Left cardiac atrium (tissue), 4 donors: ENCODE measurements at places on chromosomes 11 and 22.
A peak's percentile ranks its signal among the peaks of the same experiment; 100 is the strongest.

DNA sequence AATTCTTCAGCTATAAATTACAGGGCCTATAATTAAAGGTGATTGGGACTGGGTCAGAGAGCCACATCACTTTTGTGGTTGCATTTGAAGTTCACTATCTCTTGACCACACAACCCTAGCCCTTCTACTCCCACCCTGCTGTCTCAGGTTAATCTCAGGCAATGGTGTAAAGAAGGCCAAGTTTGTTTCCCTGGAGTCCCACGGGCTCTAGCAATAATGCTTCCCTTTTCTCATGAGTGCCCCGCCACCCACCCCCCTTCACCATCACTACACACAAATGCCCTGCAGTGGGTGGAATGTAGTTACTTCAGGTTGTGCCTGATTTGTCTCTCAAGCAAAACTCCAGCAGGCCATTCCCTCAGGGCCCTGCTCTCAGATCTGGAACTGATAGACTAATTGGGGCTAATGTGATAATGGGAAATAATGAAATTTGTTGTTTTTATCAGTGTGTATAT, 1.8 kb upstream of the EHF start:
- no peak for DNase-seq

DNA sequence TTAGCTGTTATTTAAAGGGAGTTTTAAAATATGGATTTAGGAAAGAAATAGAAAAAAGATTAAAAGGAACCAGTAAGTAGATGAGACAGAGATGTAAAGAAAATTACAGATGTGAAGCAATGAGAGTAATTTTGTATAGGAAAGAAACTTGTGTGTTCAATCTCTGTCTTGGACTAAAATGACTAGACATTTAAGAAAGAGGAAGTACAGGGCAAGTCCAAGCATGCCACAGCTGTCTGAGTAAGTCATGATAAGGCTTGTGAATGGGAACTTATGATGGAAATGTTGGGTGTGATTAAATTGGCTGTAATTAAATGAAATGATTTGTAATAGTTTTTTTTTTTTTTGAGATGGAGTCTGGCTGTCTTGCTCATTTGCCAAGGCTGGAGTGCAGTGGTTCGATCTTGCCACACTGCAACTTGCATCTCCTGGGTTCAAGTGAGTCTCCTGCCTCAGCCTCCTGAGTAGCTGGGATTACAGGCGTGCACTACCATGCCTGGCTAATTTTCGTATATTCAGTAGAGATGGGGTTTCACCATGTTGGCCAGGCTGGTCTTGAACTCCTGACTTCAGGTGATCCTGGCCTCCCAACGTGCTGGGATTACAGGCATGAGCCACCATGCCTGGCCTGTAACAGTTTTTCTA, 5.9 kb upstream of the ACY3 start:
- no peak for DNase-seq

DNA sequence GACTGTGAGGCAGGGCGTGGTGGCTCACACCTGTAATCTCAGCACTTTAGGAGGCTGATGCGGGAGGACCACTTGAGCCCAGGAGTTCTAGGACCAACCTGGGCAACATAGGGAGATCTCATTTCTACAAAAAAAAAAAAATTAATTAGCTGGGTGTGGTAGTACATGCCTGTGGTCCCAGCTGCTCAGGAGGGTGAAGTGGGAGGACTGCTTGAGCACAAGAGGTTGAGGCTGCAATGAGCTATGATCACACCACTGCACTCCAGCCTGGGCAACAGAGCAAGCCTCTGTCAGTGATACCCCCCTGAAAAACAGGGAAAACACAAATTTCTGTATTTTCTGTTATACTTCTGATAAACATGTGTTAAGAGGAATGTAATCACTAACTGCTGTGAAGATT, 57.8 kb upstream of the ARHGAP32 start:
- no peak for DNase-seq

DNA sequence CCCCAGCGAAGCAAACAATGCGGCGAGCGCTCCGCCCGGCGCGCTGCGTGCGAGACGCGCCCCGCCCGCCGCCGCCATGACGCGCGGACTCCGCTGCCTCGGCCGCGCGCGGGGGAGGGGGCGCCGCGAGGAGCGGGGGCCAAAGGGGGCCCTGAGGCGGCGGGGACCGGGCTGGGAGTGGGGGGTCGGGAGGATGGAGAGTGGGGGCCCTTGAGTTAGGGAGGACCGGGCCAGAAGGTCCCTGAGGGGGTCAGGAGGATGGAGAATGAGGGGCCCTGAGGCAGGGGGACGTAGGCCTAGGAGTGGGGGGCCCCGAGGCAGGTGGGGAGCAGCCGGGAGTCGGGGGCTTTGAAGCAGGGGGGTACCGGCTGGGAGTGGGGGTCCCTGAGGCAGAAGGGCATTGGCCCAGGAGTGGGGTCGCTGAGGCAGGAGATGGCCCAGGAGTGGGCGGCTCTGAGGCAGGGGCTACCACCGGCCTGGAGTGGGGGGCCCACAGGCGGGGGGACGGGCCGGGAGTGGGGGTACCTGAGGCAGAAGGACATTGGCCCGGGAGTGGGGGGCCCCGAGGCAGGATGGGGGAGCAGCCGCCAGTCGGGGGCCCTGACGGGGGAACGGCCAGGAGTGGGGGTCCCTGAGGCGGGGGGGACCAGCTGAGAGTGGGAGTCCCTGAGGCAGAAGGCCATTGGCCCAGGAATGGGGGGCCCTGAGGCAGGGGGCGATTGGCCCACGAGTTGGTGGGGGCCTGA, at the start of gene BRD1:
TSS of gene BRD1 (minus strand) at position 21 of the 746 bp plus-strand sequence. CDS start 3,556 bp downstream, outside the sequence.
- DNase-seq, result peak; percentile 79

- no peak for DNase-seq
Observed at GRCh38 chr11:101428918-101429317, 154.9 kb downstream of the TRPC6 start.

DNA sequence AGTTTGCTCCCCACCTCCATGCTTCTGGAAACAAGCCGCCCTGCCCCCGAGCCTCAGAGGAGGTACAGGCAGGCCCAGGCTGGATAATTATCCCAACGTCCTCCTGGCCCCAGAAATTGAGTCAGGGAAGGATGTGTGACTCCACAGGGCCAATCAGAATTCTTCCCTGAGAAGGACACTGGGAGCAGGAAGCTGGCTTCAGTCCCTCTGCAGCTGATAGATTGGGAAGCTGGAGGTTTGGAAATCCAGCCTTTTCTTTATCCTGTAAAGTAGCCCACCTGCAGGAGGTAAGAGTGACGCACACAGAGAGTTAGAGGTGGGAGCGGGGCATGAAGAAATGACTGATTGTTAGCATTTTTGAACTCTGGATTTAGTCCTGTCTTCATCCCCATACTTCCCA, 97.5 kb upstream of the CD82 start:
- DNase-seq, result no peak

DNA sequence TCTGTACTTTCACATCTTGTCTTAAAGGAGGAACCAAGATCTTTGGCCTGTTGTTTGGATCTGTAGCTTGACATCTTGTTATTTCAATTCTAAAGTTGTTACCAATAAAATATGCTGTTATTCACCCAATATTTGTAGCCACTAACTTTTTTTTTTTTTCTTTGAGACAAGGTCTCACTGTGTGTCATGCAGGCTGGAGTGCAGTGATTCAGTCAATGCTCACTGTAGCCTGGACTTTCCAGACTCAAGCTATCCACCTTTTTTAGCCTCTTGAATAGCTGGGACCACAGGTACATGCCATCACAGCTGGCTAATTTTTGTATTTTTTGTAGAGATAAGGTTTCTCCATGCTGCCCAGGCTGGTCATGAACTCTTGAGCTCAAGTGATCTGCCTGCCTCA, 769.4 kb downstream of the DLG2 start:
- DNase-seq, result no peak

DNA sequence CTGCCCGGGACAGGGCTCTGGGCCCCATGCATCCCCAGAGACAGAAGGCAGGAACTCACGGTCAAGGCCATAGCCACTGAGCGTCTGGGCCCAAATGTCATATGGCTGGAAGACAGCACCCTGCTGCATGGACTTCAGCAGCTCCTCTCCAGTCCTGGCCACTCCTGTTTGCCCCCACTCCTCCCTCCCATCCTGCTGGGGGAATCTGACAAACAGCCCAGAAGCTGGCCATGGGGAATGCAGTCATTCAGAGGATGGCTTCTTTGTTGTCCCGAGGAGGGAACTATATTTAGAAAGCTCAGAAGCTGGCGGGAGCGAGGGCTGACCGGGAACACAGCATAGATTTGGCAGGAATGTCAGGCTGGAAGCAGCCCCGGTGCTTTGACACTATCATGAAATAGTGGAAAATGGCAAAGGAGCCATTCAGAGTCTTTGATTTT, 35.0 kb downstream of the DKK3 start:
- peak; percentile 87 for DNase-seq
